ENCODE measurements at places on chromosomes 13 and 19. TPM values are rescaled to one million over a fixed set of nuclear protein-coding genes. Genes with fewer than 3 reads are reported as not detected.

The PRSS57 gene
- total RNA-seq, result not detected

The POGLUT2 gene
- 11.1 TPM for total RNA-seq

The PEAK3 gene
- total RNA-seq, result not detected

The RHPN2 gene
- total RNA-seq, result 2.4 TPM

The CEACAM3 gene
- total RNA-seq, result not detected

The PSG5 gene
- not detected for total RNA-seq

The ZNF730 gene
- 0.45 TPM for total RNA-seq

The PRR22 gene
- 2.1 TPM for total RNA-seq

The CYP2F1 gene
- total RNA-seq, result not detected

The RDH8 gene
- not detected for total RNA-seq

The RNF113B gene
- total RNA-seq, result not detected

The FOXA3 gene
- total RNA-seq, result not detected

The SLC25A41 gene
- total RNA-seq, result 0.44 TPM

The ZNF160 gene
- total RNA-seq, result 35.7 TPM

The SETDB2 gene
- 14.3 TPM for total RNA-seq

The CKM gene
- not detected for total RNA-seq

The LGALS7 gene
- total RNA-seq, result not detected

The ZNF223 gene
- total RNA-seq, result 0.19 TPM

The TBC1D17 gene
- total RNA-seq, result 39.3 TPM

The LGI4 gene
- not detected for total RNA-seq

The CGB8 gene
- not detected for total RNA-seq

The ZNF235 gene
- 6.8 TPM for total RNA-seq

The SLC10A2 gene
- total RNA-seq, result not detected

The RNF17 gene
- total RNA-seq, result not detected

Measured in activated CD8-positive, alpha-beta memory T cell treated with anti-CD3 and anti-CD28 coated beads, Interleukin-2, amount 10 ng/mL, durations not matched to agents 7 days and 5 days (primary cell).